ENCODE measurements at places on chromosomes 12 and 14.

- DNase-seq = no peak
Observed at GRCh38 chr12:101877806-101878242, 444 bp downstream of the DRAM1 start.

DNA sequence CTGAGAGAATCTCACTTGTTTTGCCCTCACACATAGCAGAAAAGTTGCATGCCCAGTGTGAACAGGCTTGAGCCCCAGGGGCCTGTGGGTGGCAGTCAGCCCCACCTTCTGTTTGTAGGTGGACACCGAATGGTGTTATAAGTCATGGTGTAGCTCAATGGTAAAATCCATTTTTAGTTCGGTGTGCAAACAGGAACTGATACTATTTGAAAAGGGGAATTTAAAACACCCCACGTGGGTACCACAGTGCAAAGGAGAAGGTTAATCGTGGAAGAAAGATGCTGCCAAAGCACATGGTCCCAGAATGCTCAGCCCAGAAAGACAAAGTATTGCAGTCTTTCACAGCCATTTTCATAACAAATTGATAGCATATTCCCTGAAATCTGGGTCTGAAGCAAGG, 71.8 kb upstream of the GZMB start:
- DNase-seq = no peak

- no peak for DNase-seq
Observed at GRCh38 chr12:104583301-104583700, 126.6 kb downstream of the CHST11 start.

DNA sequence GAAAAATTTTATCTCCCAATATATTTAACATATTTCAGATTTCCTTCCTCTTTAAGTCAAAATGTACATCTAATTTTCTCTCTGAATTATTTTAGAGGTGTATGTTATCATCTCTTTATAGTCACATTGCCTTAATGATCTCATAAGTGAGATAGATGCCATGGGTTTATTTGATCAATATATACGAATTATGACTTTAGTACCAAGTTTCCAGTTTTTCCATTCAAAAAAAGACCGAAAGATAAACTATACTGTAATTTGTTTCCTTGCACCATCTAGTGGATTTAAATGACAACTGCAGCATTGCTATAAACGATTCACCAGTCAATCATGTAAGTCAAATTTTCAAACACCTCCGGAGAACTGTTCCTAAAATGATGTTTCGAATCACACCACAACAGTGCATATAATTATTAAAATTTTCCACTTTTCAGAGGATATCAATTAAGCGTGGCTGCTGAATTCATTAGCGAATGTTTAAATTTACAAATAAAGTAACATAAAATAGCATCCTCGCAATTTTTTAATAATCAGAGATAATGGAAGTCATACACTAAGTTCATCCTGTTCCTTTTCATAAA, 419 bp upstream of the ATXN7L3B start:
- no peak for DNase-seq

- DNase-seq = no peak
Observed at GRCh38 chr14:41868396-41868795, 261.7 kb downstream of the LRFN5 start.

GRCh38 chr12:74235342-74235741, 302.3 kb upstream of the ATXN7L3B start:
- DNase-seq = no peak

- DNase-seq = no peak
Observed at GRCh38 chr12:116508145-116509121, 50.7 kb upstream of the MAP1LC3B2 start.

- DNase-seq = no peak
Observed at GRCh38 chr12:100234591-100235304, 32.1 kb downstream of the DEPDC4 start.

All from activated CD4-positive, CD25-positive, alpha-beta regulatory T cell (primary cell).